Activated T-helper 9 cell treated with anti-CD3 and anti-CD28 coated beads, Interleukin-2, amount 50 U/mL, for 16 hours (primary cell): ENCODE measurements at places on chromosomes 16 and 17.

GRCh38 chr17:4901108-4901647 is 1.7 kb downstream of the CHRNE start:
- DNase-seq = no peak

GRCh38 chr17:66573078-66573477 is 261.8 kb upstream of the CACNG5 start:
- DNase-seq = no peak

GRCh38 chr17:72592967-72593325 is 472.1 kb downstream of the SOX9 start:
- no peak for DNase-seq

DNA sequence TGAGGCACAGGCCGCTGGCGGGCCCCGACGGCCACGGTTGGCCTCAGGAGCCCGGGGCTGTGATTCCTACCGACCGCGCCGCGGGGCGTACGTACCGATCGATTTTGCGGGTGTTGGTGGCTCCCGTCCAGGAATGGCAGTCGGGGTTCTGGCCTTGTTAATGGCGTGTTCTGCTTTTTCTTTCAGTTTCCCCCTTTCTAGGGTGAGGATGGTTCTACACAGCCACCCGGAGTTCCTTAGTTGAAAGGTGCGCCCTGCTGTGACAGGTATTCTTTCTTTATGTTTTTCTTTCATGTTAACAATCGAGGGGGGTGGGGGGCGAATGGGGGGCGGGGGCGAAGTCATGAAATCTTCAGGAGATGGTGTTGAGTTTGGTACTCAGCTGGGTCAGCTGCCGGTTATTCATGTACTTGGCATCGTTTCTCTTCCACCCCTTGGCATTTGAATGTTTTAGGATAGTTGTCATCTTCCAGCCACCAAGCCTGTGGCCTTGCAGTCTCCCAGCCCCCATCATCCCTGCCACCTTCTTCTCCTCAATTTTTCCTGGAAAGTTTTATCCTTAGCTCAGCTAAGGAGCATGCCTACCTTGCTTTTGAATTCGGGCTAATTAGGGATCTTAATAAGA is 802 bp downstream of the CYLD start:
- peak; percentile 30 for DNase-seq

- no peak for DNase-seq
These were observed 17.3 kb upstream of the FOXK2 start for GRCh38 chr17:82502207-82502606.

DNA sequence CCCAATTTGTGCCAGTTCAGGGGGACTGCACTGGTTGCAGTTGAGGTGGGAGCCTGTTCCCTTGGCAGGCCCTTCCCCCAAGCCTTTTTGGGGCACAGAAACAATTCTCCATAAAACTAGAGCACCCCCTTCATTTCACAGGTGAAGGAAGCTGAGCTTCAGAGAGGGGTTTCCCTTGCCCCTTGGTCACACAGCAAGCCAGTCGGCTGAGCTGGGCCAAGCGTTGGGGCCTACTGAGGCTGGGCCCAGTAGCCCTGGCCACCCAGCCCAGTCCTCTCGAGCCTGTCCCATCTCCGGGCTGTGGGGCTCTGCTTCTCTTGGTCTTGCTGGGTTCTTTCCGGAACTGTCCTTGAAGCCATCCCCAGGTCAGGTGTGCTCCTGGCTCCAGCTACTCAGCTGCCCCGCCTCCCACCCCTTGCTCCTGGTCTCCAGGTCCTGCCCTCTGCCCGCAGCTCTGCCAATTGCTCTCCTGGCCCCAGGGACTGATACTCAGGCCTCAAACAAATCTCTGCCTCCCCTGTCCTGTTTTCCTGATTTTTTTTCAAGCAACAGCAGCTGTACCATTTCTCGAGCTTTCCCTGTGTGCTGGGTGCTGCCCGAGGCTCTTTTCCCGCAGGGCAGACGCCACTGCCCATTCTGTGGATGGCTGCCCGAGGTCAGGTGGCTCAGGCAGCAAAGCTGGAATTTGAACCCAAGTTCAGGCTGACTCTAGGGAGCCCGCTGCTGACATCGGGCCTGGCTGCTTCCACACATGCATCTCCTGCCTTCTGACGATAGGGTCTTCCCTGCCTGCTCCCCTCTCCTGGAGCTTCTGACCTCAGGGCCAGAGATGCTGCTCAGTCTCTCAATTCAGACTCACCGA is 87.4 kb upstream of the NKD1 start:
- DNase-seq = no peak

DNA sequence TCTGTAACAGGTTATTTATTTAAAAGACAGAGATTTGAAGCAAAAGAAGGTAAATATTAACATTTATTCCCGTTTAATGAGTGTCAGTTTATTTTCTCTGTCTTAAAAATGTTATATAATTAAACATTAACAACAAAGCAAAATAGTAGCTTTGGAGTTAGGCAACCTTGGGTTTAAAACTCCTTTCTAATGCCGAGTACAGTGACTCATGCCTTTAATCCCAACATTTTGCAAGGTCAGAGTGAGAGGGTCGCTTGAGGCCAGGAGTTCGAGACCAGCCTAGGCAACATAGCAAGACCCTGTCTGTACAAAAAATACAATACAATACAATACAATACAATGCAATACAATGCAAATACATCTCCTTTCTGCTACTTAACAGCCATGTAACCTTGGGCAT is 128.7 kb downstream of the CHD9 start:
- no peak for DNase-seq

GRCh38 chr16:28538733-28539596 is at the start of gene NUPR1:
Gene NUPR1, minus strand, starts transcription at chr16:28538974. Its CDS starts 67 bp downstream, at chr16:28538907.
- no peak for DNase-seq

- DNase-seq = no peak
These were observed 602.1 kb upstream of the GOT2 start for GRCh38 chr16:59336136-59336695.

DNA sequence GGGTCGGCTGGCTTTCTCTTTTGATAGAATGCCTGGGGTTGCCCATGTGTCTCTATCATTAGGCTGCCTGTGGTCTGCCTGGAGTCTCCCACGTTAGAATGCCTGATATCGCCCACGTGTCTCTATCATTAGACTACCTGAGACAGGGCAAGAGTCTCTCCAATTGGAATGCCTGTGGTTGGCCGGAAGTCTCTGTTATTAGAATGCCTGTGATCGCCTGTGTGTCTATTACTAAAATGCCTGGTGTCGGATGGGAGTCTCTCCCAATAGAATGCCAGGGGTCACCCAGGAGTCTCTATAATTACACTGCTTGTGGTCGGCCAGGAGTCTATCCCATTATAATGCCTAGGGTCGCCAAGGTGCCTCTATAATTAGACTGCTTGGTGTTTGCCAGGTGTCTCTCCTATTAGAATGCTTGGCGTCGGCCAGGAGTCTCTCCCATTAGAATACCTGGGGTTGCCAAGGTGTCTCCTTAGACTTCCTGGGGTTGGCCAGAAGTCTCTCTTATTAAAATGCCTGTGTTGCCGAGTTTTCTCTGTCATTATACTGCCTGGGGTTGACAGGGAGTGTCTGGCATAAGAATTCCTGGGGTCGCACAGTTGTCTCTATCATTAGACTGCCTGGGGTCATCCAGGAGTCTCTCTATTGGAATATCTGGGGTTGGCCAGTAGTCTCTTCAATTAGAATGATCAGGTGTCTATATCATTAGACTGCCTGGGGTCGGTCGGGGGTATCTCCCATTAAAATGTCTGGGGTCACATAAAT is 2272.8 kb downstream of the TP53TG3F start:
- no peak for DNase-seq

GRCh38 chr17:76672270-76672851 is 28.8 kb upstream of the ST6GALNAC1 start:
- no peak for DNase-seq

DNA sequence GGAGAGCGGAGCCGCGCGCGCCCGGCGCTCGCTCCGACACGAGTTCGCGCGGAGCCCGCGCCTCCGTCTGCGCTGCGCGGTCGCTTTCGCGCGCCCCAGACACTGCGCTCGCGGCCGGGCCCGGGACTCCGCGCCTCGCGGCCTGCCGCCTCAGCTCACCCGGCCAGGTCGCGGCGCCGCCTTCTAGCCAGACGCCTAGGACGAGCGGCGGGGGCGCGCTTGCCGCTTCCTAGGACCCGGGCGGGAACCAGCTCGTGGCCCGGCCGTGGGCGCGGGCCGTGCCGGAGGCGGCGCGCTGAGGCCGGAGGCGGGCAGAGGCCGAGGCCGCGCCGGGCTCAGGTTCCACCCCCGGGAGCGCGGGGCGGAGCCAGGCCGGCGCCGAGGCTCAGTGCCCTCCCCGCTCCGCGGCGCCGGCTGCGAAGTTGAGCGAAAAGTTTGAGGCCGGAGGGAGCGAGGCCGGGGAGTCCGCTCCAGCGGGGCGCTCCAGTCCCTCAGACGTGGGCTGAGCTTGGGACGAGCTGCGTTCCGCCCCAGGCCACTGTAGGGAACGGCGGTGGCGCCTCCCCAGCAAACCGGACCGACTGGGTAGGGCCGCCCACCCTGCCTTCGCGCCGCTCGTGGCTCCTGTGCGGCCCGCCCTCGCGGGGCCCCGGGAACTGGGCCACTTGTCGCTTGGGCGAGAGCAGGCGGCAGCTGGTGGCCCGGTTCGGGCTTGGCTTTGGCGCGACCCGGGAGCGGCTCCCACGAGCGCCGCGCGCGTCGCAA is at the start of gene SPHK1:
SPHK1 (plus strand) TSS at position 388 of the 765 bp plus-strand sequence. CDS start 1,036 bp downstream, outside the sequence.
- peak; percentile 52 for DNase-seq

DNA sequence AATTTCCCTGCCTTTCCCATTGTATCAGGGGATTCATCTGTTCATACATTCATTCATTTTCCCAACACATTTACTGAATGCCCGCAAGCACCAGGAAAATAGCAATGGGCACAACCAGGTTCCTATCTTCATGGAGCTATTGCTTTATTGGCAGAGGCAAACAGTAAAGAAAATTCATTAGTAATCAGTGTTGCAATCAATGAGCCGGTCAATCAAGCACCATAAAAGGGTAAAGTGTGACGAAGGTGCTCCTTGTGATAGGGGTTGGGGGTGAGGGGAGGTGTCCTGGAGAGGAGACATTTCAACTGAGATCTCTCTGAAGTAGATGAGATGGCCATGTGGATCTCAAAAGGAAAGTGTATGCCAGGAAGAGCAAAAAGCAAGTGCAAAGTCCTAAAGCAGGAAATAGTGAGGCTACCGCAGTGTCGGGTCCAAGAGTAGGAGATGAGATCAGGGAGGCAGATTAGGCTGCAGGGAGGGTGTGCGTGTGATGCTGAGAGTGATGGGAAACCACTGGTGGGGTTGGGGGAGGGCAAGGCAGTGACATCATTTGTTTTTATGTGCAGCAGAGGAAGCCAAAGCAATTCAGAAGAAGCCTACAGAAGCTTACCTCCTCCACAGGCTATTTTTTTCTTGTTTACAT is 28.4 kb downstream of the CDH13 start:
- peak; percentile 49 for DNase-seq
